ENCODE measurements at places on chromosomes 6 and 20. TPM values are rescaled to one million over a fixed set of nuclear protein-coding genes. Genes with fewer than 3 reads are reported as not detected.

The FAM209A gene
- total RNA-seq: not detected

The TPD52L1 gene
- total RNA-seq: not detected

DNA sequence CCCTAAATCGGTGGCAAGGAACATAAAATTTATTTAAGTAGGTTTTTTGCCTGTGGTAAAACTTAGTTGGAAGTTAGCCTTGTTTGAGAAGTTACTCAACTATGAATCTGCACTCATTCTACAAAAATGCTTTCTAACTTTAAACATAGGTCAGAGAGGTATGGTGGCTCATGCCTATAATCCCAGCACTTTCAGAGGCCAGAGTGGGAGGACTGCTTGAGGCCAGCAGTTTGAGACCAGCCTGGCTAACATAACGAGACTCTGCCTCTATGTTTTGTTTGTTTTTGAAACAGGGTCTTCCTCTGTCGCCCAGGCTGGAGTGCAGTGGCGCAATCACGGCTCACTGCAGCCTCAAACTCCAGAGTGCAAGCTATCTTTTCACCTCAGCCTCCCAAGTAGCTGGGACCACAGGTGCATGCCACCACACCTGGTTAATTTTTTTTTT, 16.2 kb downstream of the USP49 start:
- no peak for DNase-seq
- no peak overlapping the region for H3K4me3 ChIP-seq
- H3K27ac ChIP-seq: no peak overlapping the region
- no peaks in the 10 kb centered on the region for H3K27me3 ChIP-seq
- H3K36me3 ChIP-seq: no peaks in the 10 kb centered on the region

GRCh38 chr20:47743671-47744070, 41.6 kb downstream of the SULF2 start:
- H3K27me3 ChIP-seq: peaks cover 8% of the 10 kb centered on the region
- peak overlapping the region; percentile 8 for H3K27ac ChIP-seq
- peaks cover 22% of the 10 kb centered on the region for H3K4me1 ChIP-seq
- H3K4me3 ChIP-seq: no peak overlapping the region
- peaks cover 11% of the 10 kb centered on the region for H3K36me3 ChIP-seq

Data from glutamatergic neuron (in vitro differentiated cells).